Panc1 (cell line): ENCODE measurements at places on chromosomes 6 and 20. TPM values are rescaled to one million over a fixed set of nuclear protein-coding genes. Genes with fewer than 3 reads are reported as not detected.

- no peak for DNase-seq
Observed at GRCh38 chr20:58131551-58132142, 96.8 kb downstream of the ANKRD60 start.

UFL1 gene
- total RNA-seq: 13.7 TPM

DNA sequence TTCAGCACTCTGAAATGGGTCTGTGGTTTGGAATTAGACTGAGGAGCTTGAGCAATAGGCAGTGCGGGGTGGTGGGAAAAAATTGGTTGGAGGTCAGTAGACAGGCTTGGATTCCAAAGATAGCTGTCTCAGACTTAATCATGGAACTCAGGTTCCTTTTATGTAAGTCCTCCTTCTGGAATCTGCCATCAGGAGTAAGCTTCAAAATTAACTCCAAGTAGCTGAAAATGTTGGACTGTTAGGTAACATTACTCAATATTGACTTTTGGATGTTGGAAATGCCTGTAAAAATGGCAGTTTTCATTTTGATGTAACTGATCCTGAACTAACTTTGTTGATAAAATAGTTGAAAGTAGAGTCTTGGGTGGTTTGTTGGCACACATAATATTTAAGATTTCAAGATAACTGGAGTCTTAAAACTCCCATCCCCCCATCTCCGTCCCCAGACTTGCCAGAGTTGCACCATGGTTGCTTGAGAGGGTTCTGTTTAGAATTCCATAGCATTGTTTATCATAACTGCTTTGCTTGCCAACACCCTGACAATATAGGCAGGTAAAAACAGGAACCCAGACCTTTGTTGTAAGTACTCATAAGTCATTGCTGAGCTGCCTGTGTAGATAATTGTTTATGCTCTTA lies 83.0 kb downstream of the PHF20 start:
- no peak for DNase-seq

GRCh38 chr6:36246506-36247268 lies 23.2 kb upstream of the PNPLA1 start:
- no peak for DNase-seq

GRCh38 chr20:56503916-56504315 lies 20.6 kb upstream of the FAM209A start:
- no peak for DNase-seq

- no peak for DNase-seq
Observed at GRCh38 chr20:45626540-45626939, 3.0 kb upstream of the WFDC10A start.

- no peak for DNase-seq
Observed at GRCh38 chr6:25009393-25009710, 73.6 kb upstream of the RIPOR2 start.

DNA sequence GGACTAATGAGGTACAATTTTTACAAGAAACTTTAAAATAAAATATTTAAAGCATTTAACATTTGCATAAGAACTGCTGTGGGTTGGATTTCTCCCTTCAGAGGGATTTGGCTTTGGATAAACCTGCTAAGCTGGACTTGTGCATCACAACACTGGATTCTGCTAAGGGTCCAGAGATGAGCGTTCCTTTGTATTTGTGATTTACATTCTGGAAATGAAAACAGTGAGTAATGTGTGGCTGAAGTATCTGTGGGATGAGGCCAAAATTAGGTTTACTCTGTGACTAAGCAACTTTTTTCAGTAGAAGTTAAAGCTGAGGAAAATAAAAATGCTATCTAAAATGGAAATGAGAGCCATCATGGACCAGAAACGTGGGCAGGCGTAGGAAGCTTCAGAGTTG lies 494.3 kb downstream of the EPM2A start:
- no peak for DNase-seq
